ENCODE measurements at places on chromosomes 16 and 17. TPM values are rescaled to one million over a fixed set of nuclear protein-coding genes. Genes with fewer than 3 reads are reported as not detected.

- peaks cover 5% of the 10 kb centered on the region for H3K36me3 ChIP-seq
- no peak overlapping the region for H3K27ac ChIP-seq
- H3K4me3 ChIP-seq, result no peak overlapping the region
- DNase-seq, result no peak
- H3K27me3 ChIP-seq, result peaks cover 19% of the 10 kb centered on the region
- peaks cover 8% of the 10 kb centered on the region for H3K4me1 ChIP-seq
These were observed 12.4 kb upstream of the CCR7 start for GRCh38 chr17:40577611-40578065.

GRCh38 chr17:41354536-41354935 is 3.9 kb upstream of the KRT33A start:
- H3K36me3 ChIP-seq, result no peaks in the 10 kb centered on the region
- H3K27me3 ChIP-seq, result peaks cover 38% of the 10 kb centered on the region
- H3K27ac ChIP-seq, result no peak overlapping the region
- H3K4me1 ChIP-seq, result no peaks in the 10 kb centered on the region
- H3K4me3 ChIP-seq, result no peak overlapping the region
- DNase-seq, result no peak

DNA sequence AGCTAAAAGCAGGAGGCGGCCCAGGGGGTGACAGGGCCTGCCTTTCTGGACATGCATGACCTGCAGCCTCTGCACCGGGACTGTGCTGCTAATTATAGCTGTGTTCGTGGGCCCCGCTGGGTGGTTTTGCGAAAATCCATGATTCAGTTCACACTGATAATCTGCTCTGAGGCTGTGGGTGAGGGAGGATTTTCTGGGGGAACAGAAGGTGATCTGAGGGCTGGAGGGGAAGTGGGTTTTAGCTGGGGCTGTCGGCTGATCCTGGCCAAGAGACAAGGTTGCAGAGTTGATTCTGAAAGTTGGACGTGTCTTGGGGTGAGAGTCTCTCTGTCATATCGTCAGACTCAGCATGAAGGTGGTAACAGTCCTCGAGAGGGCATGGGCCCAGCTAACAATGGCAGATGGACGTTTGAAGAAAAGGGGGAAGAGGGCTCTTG is 187.5 kb upstream of the ZNF469 start:
- H3K36me3 ChIP-seq, result peaks cover 4% of the 10 kb centered on the region
- H3K4me3 ChIP-seq, result no peak overlapping the region
- H3K4me1 ChIP-seq, result peaks cover 18% of the 10 kb centered on the region
- no peaks in the 10 kb centered on the region for H3K27me3 ChIP-seq

DNA sequence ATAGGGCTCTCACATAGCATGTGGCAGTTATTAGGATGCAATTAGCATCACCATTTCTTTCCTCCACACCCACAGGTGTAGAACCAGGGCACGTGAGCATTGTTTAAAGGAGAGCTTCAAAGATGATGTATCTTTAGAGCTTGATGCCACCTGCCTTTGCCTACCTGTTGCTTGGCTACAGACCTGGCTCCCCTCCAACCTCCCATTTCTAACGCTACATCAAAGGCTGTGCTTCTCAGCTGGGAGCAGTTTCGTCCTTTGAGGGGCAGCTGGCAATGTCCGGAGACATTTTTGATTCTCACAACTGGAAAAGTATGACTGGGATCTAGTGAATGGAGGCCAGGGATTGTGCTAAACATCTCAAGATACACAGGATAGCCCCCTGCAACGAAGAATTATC is 78.5 kb upstream of the CLEC3A start:
- peaks cover 2% of the 10 kb centered on the region for H3K36me3 ChIP-seq
- H3K27me3 ChIP-seq, result no peaks in the 10 kb centered on the region
- no peak overlapping the region for H3K4me3 ChIP-seq
- no peak for DNase-seq
- peaks cover 24% of the 10 kb centered on the region for H3K4me1 ChIP-seq

GRCh38 chr17:81405411-81405872 is 10.2 kb downstream of the BAHCC1 start:
- DNase-seq, result no peak
- no peak overlapping the region for H3K27ac ChIP-seq
- peaks cover 12% of the 10 kb centered on the region for H3K27me3 ChIP-seq
- peaks cover 5% of the 10 kb centered on the region for H3K36me3 ChIP-seq
- peak overlapping the region; percentile 85 for H3K4me3 ChIP-seq

GRCh38 chr17:37488607-37489196 is 989 bp upstream of the DUSP14 start:
- DNase-seq, result peak; percentile 6
- no peak overlapping the region for H3K27ac ChIP-seq
- peaks cover 18% of the 10 kb centered on the region for H3K27me3 ChIP-seq
- peak overlapping the region; percentile 91 for H3K4me3 ChIP-seq
- H3K4me1 ChIP-seq, result peaks cover 50% of the 10 kb centered on the region

DNA sequence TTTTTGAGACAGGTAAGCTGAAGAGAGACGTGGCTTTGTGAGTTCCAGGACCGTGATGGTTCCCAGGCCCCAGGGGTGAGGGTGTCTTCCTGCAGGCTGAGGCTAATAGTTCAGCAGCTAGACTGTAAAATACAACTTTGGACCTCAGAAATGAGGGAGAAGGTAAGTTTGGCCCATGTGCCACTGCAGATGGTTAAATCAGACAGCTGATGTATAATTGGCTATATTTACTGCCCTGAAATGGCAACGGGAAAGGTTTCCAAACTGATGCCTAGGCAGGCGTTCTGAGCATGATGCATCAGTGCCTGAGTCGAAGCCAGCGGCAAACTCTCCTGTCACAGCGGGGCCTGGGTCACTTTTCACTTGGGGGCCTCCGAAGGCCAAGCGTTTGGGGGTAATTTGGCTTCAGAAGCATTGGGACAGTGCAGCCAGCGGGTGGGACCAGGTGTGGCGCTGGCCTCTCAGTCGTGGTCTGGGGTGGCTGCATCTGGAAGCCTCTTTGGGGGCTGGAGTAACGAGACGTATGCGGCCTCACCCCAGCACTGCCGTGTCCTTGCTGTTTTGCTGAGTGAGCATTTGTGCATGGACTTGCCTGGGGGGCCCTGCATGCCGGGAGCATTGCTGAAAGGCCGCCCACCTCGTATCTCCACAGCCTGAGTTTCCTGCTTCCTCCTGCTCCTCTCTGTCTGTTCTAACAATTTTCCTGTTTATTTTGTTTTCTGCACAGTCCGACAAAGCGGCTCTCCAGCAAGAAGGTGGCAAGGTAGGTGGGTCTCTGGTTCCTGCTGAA is 31.2 kb upstream of the CAPN15 start:
- DNase-seq, result no peak
- peak overlapping the region; percentile 81 for H3K27ac ChIP-seq

GRCh38 chr16:8474587-8474986 is 115.7 kb downstream of the TMEM114 start:
- no peak overlapping the region for H3K4me3 ChIP-seq
- peaks cover 46% of the 10 kb centered on the region for H3K27me3 ChIP-seq
- no peak for DNase-seq
- H3K27ac ChIP-seq, result no peak overlapping the region
- no peaks in the 10 kb centered on the region for H3K36me3 ChIP-seq

DNA sequence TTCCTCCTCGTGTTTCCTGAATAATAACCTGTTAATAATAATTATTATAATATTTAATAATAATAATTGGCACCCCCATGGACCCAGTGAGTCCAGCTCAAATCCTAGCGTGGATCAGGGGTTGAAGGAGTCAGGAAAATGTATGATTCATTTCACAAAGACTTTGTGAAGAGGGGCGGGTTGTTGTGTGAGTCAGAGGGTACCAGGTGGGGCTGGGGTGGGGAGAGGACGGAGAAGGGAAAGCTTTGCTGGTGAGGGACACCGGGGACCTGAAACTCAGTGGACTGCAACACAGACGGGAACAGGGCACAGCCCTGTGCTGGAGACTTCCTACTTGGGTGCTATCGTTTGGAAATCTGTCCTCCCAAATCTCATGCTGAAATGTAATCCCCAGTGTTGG is 3.1 kb upstream of the ADORA2B start:
- no peaks in the 10 kb centered on the region for H3K36me3 ChIP-seq
- DNase-seq, result no peak
- H3K27ac ChIP-seq, result no peak overlapping the region
- no peak overlapping the region for H3K4me3 ChIP-seq
- peaks cover 32% of the 10 kb centered on the region for H3K27me3 ChIP-seq
- peaks cover 11% of the 10 kb centered on the region for H3K4me1 ChIP-seq

DNA sequence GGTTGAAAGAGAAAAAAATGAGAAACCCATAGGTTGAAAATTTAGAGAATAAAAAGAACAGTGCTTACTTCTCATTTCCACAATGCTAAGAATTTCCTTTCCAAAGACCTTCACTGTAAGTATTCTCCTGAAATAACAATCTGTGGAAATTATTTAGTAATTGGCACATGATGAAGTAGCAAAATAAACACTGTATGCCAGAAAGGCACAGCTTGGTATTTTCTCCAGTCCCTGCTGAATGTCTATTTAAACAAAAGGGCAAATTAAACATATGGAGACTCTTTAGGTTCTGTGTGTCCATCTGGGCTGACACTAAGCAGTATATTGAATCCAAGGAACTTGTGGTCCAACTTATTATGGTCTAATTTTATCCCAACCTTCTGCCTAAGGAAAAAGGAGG is 46.1 kb downstream of the CHCT1 start:
- no peak overlapping the region for H3K4me3 ChIP-seq
- no peaks in the 10 kb centered on the region for H3K27me3 ChIP-seq
- H3K27ac ChIP-seq, result no peak overlapping the region
- peaks cover 28% of the 10 kb centered on the region for H3K36me3 ChIP-seq

- H3K27ac ChIP-seq, result no peak overlapping the region
- peaks cover 53% of the 10 kb centered on the region for H3K4me1 ChIP-seq
- H3K27me3 ChIP-seq, result no peaks in the 10 kb centered on the region
- H3K4me3 ChIP-seq, result no peak overlapping the region
- DNase-seq, result no peak
- peaks cover 6% of the 10 kb centered on the region for H3K36me3 ChIP-seq
These were observed 20.0 kb downstream of the MAP3K14 start for GRCh38 chr17:45296833-45297124.

GRCh38 chr17:46875849-46876352 is 24.5 kb downstream of the WNT9B start:
- no peak for DNase-seq
- no peaks in the 10 kb centered on the region for H3K36me3 ChIP-seq
- H3K4me1 ChIP-seq, result no peaks in the 10 kb centered on the region
- no peaks in the 10 kb centered on the region for H3K27me3 ChIP-seq
- H3K4me3 ChIP-seq, result no peak overlapping the region

GRCh38 chr16:85718682-85719081 is 29.9 kb upstream of the GINS2 start:
- peaks cover 13% of the 10 kb centered on the region for H3K27me3 ChIP-seq
- H3K4me1 ChIP-seq, result peaks cover 35% of the 10 kb centered on the region
- H3K36me3 ChIP-seq, result peaks cover 3% of the 10 kb centered on the region
- H3K4me3 ChIP-seq, result no peak overlapping the region
- DNase-seq, result peak; percentile 23

- no peak overlapping the region for H3K4me3 ChIP-seq
- DNase-seq, result no peak
- peaks cover 10% of the 10 kb centered on the region for H3K4me1 ChIP-seq
- H3K36me3 ChIP-seq, result no peaks in the 10 kb centered on the region
These were observed 6.3 kb downstream of the CDH8 start for GRCh38 chr16:62029947-62030346.

DNA sequence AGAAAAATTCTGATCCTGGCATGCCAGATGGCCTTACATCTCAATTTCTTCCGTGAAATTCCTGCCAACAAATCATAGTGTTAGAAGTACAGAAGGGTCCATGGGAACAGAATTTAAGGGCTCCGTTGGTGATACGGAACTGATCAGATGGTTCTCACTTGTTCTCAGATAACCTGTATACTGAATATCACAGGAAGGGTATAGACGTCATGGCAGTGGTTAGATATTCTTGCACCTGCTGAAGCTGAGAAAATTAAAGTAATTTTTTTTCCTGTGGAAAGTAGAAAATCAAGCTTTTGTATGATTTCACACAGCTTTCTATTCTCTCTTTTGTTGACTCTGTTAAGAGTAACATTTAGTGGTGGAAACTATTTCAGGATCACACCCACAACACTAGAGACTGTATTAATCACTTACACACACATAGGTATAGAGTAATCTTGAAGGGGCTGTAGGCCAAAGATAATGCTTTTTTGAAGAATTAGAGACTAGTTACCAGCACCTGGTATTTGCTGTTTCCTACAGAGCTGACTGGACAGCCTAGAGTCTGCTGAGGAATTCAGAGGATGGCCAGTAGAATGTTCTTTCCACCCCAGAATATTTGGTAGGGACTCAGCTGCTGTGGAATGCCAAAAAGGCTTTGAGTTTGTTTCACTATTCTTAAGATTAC is 7.5 kb downstream of the TENT4B start:
- no peaks in the 10 kb centered on the region for H3K27me3 ChIP-seq
- no peak for DNase-seq
- peaks cover 25% of the 10 kb centered on the region for H3K4me1 ChIP-seq
- no peaks in the 10 kb centered on the region for H3K36me3 ChIP-seq

GRCh38 chr16:67246756-67247191 is 507 bp downstream of the FHOD1 start:
- H3K27me3 ChIP-seq, result peaks cover 37% of the 10 kb centered on the region
- no peaks in the 10 kb centered on the region for H3K36me3 ChIP-seq
- no peak for DNase-seq
- peaks cover 34% of the 10 kb centered on the region for H3K4me1 ChIP-seq

- peaks cover 7% of the 10 kb centered on the region for H3K4me1 ChIP-seq
- H3K27ac ChIP-seq, result no peak overlapping the region
- peaks cover 21% of the 10 kb centered on the region for H3K36me3 ChIP-seq
- DNase-seq, result no peak
- no peak overlapping the region for H3K4me3 ChIP-seq
- no peaks in the 10 kb centered on the region for H3K27me3 ChIP-seq
These were observed 36.5 kb downstream of the FANCA start for GRCh38 chr16:89779909-89780305.

GRCh38 chr16:27960619-27961295 is 102.8 kb downstream of the GSG1L start:
- H3K4me3 ChIP-seq, result no peak overlapping the region
- no peak overlapping the region for H3K27ac ChIP-seq
- no peaks in the 10 kb centered on the region for H3K36me3 ChIP-seq
- H3K27me3 ChIP-seq, result peaks cover 14% of the 10 kb centered on the region

DNA sequence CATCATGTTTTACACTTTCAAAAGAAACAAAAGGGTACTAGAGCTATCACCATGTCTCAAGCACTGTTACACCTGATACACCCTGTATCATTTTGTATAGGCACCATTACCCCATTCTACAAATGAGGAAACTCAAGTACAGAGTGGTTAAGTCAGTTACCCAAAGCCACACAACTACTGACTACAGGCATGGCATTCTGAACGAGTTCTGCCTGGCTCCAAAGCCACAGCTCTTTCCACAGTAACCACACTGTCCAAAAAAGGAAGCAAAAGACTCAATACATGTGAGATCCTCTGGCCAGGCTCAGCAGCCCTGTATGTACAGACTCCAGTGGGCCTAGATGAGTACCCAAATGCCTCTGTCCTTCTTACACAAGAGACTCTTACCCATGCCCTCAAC is 4.7 kb downstream of the DYNC1LI2 start:
- H3K36me3 ChIP-seq, result peaks cover 9% of the 10 kb centered on the region
- H3K4me3 ChIP-seq, result peak overlapping the region; percentile 31
- no peaks in the 10 kb centered on the region for H3K27me3 ChIP-seq
- no peak for DNase-seq
- no peak overlapping the region for H3K27ac ChIP-seq

- no peaks in the 10 kb centered on the region for H3K36me3 ChIP-seq
- no peak for DNase-seq
- H3K27me3 ChIP-seq, result no peaks in the 10 kb centered on the region
- H3K4me1 ChIP-seq, result peaks cover 30% of the 10 kb centered on the region
- no peak overlapping the region for H3K27ac ChIP-seq
These were observed 17.0 kb downstream of the PAFAH1B1 start for GRCh38 chr17:2610195-2611175.

GRCh38 chr17:74429604-74430384 is 2.1 kb upstream of the GPRC5C start:
- peaks cover 60% of the 10 kb centered on the region for H3K27me3 ChIP-seq
- DNase-seq, result no peak
- peaks cover 3% of the 10 kb centered on the region for H3K36me3 ChIP-seq
- H3K27ac ChIP-seq, result no peak overlapping the region
- peaks cover 30% of the 10 kb centered on the region for H3K4me1 ChIP-seq

CTRL gene
- 2.5 TPM for total RNA-seq

ZNF624 gene
- 12.1 TPM for total RNA-seq

ASPA gene
- total RNA-seq, result not detected

MPO gene
- not detected for total RNA-seq
